IPS DF 19.7 (cell line): ENCODE measurements at places on chromosomes 2 and 18.
A peak's percentile ranks its signal among the peaks of the same experiment; 100 is the strongest.

DNA sequence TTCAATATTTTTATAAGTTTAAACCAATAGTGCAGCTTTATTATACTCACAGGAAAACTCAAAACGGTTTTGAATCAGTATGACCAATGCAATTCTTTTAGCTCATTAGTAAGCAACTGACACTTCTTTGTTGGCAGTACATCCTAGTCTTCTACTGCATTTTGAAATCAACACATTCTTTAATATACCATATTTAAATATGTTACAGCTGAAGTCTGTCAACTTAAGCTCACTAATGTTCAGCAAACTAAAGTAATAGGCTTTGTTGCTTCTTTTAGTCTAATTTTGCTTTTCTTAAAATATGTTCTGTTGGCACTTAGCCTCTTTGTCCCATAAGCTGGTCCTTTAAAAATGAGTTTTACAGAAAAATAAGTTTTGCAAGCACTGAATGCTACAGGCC lies 55.4 kb upstream of the CCBE1 start:
- DNase-seq, result no peak

DNA sequence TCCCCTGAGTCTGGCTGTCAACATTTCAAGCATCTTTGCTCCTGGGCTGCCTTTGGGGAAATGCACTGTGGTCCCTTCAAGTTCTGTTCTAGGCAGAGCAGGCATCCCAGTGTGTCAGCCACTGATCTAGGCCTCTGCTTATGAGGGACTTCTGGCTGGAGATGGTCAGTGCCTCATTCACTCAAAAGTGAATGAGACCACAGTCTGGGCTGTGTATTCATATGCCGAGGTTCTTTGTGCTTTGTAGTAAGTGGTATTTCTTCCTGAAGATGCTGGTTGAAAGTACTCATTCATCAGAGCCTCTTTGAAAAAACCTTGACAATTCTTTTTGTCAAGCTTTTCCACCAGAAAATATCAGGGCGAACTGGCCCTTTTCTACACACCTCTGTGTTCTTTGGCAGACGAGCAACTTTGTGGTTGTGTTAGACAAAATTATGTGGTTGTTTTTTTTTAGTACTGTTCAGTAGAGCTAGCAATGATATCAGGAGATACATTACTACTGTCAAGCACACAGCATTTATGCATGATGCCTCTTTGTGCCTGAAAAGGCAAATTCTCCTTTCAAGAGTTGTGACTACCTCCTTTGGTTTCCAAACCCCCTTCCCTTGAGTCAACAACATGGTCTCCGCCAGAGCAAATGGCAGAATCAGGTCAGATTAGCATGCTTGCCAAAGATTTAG lies 510.9 kb upstream of the NRP2 start:
- DNase-seq, result no peak

- DNase-seq, result no peak
Observed at GRCh38 chr2:63738019-63738418, 103.7 kb upstream of the UGP2 start.

DNA sequence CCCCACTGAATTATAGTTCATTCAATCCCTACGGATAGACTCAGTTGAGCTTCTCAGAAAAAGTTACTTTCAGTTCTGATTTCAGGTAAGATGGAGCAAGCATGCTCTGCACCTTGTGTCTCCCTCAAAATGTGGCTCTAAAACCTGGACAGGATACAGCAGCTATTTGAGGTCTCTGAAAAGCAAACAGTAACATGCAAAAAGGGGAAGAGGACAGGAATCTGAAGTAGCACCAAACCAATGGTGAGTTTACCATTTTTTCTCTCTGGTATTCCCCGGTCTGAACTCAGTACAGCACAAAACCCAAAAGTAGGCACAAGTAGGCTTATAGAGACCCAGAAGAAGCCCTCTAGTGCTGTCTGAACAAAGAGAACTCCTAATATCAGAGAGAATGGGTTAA lies 34.1 kb downstream of the LANCL1 start:
- no peak for DNase-seq

- no peak for DNase-seq
Observed at GRCh38 chr2:46656640-46657039, 177.3 kb downstream of the TMEM247 start.

GRCh38 chr2:48391616-48392015 lies 138.3 kb upstream of the STON1 start:
- no peak for DNase-seq

DNA sequence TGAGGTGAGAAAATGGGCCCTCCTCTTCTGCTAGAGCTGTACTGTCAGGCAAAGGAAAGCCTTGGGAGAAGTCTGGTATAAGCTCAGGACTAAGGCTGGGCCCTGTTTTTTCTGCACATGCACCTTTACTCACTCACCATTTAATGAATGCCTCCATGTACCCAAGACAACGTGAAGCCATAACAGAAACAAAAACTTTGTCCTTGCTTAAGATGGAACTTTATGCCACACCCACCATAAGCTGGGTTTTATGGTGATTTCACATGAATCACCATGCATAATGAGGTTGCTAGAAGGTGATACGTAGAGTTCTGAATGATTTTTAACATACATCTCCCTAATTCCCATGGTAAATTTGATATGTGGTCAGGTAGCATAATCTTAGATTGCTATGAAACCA lies 63.7 kb upstream of the CYP26B1 start:
- no peak for DNase-seq

DNA sequence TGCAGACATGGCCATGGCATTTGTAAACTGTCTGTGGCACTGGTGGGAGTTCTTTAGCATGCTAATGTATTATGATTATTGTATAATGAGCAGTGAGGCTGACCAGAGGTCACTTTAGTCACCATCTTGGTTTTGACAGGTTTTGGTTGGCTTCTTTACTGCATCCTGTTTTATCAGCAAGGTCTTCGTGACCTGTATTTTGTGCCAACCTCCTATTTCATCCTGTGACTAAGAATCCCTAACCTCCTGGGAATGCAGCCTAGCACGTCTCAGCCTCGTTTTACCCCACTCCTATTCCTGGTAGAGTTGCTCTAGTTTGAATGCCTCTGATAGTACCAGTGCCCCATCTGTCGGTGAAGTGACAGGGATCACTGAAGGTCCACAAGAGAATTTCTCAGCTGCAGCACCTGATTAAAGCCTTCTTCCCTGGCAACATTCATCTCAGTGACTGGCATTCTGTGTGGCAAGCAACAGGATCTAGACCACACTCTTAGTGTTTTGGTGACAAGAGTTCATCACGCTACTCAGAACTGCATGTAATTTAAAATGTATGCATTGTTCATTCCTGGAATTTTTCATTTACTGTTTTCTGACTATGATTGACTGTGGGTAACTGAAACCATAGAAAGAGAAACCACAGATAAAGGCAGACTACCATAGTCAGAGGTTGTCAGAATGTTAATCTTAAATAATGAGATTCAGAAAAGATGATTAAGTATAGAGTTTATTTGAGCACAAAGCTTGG lies 43.0 kb upstream of the GPR39 start:
- no peak for DNase-seq

- no peak for DNase-seq
Observed at GRCh38 chr2:229339618-229340017, 68.5 kb upstream of the PID1 start.

DNA sequence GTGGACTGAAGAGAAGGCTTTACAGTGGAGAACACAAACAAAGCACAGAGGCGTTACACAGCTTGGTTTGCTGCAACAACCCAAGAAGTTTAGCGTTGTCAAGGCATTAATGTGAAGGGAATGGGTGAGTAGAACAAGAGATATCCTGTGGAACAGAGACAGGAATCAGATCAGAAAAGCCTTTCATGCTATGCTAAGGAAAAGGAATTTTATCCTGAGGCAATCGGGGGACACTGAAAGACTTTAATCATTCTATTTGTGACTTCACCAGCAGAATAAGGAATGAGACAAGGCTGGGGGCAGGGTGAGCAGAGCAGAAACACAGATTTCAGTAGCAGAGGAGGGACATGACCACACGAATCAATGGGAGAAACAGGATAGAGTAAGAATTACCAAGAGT lies 600.7 kb downstream of the IRS1 start:
- no peak for DNase-seq

GRCh38 chr2:187453078-187453641 lies 5.1 kb upstream of the CALCRL start:
- no peak for DNase-seq

- DNase-seq, result peak; percentile 95
Observed at GRCh38 chr2:217269701-217270484, 410.0 kb upstream of the TNP1 start.

DNA sequence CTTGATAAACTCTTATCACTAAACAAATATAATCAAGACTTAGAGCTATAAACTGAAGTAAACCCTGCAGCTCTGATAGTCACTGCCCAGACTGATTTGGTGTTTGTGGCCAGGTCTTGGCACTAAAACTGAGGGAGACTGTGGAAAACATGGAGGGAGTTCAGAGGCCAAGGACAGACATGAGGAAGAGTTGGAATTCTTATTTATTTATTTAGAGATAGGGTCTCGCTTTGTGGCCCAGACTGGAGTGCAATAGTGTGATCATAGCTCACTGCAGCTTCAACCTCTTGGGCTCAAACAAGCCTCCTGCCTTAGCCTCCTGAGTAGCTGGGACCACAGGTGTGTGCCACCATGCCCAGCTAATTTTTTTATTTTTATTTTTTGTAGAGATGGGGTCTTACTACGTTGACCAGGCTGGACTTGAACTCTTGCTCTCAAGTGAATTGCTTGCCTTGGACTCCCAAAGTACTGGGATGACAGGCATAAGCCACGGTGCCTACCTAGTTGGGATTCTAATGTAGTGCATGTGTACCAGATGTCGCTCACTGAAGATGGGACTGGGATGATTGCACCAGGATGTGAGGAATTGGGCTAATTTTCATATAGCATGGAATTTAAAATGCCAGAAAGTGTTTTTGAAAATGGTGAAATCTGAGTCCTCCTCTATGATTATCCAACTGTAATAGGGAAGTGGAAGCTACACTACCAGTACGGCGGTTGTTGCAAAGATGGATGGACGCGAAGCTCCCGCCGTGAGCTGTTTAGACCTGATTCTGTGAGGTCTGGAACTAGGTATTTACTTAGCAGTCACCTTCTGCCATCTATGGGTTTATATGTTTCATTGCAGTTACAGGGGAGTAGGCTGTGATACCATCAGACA lies 52.7 kb upstream of the CTLA4 start:
- peak; percentile 68 for DNase-seq

- DNase-seq, result no peak
Observed at GRCh38 chr2:48412443-48413250, 117.3 kb upstream of the STON1 start.

DNA sequence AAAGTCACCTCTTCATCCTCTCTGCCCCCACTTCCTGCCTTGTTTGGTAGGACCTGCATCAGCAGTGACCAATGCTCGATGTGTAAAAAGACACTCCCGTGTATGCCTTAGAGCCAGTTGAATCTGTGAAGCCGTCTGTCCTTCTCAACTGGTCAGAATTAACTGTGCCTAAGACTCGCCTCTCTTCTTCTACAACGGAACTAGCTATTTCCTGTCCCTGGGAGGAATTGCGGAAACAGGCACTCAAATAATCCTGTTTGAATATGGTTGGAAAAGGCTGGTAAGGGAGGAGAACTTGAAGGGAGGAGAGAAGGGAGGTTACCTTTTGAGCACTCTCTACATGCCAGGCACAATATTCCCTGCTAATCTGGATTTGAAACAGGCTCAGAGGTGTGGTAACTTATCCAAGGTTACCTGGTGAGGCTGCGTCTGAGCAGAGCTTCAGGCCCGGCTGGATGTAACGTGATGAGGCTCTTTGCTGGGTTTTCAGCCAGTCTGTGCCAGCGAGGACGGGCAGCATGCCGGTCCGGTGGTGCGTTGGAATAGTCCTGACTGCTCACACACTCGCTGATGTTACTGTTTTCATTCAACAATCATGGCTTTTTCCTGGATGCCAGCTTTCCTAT lies 127.0 kb downstream of the FAM168B start:
- DNase-seq, result no peak

DNA sequence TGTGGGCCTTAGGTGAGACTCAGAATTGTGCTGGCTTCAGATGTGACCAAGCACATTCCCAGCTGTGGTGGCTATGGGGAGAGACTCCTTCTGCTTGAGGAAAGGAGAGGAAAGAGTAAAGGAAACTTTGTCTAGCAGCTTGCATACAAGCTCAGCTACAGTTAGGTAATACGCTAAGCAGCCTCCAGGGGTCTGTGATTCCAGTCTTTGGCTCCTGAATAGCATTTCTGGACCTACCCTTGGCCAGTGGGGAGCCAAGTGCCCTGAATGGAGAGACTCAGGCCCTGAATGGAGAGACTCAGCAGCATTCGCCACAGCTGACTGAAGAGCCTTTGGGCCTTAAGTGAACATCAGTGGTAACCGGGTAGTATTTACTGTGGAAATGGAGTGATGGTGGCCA lies 227.4 kb upstream of the CDH7 start:
- DNase-seq, result peak; percentile 30

DNA sequence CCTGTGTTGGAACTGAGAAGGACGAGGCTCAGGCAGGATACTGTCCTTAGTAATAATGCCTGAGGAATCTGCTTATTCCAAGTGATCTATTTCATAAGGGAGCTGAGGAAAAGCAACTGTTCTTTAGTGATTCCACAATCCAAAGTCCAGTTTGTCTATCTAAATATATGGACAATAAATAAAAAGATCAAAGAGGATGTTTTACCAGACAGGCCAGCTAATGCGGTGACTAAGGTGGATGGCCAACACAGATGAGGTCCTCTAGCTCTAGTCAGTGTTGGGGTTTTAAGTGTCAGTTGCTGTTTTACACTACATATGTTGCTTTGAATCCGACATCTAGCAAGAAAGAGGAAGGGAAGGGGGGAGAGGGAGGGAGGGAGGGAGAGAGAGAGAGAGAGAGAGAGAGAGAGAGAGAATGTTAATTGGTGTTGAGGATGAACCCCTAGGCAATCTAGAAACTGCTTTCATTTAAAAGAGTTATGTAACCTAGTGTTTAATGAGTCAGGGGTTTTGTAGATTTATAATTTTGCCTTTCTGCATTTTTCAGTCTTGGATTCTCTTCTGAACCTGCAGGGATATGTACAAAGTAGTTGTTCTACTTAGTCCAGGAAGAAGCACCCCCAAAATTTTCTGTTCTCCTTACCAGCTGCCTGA lies 27.0 kb upstream of the SCN1A start:
- no peak for DNase-seq

- no peak for DNase-seq
Observed at GRCh38 chr2:236745420-236746210, 176.0 kb downstream of the ACKR3 start.

- no peak for DNase-seq
Observed at GRCh38 chr2:61327173-61327572, 143.7 kb downstream of the USP34 start.

DNA sequence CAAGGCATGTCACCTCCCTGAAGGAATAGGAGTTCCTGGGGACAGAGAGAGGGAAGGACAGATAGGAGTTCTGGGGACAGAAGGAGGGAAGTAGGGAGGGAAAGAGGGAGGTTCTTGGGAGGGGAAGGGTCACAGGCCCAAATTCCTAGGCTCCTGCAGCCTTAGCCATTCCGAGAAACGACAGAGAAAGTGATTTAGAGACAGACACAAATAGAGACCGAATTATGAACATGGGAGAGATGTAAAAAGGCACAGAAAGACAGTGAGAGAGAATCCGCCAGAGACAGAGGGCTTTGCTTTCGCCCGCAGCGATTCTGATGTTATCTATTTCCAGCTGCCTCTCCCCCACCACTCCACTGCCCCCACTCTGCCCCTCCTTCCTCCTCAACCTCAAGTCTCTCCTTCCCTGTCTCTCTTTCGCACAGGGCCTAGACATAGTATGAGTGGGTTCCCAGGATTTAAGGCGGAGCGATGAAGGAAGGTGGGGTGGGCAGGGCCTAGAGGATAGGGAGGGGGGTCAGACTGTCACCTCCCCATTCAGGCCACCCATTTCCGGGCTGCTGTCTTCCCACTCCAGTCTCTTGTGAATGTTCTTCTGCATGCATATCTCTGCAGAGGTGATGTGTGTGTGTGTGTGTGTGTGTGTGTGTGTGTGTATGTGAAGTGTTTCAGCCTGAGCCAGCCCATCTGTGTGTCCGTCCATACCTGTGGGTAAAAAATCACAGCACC lies 3.3 kb upstream of the WNT6 start:
- no peak for DNase-seq
